ENCODE measurements at places on chromosomes 3 and 15.
A peak's percentile ranks its signal among the peaks of the same experiment; 100 is the strongest.

DNA sequence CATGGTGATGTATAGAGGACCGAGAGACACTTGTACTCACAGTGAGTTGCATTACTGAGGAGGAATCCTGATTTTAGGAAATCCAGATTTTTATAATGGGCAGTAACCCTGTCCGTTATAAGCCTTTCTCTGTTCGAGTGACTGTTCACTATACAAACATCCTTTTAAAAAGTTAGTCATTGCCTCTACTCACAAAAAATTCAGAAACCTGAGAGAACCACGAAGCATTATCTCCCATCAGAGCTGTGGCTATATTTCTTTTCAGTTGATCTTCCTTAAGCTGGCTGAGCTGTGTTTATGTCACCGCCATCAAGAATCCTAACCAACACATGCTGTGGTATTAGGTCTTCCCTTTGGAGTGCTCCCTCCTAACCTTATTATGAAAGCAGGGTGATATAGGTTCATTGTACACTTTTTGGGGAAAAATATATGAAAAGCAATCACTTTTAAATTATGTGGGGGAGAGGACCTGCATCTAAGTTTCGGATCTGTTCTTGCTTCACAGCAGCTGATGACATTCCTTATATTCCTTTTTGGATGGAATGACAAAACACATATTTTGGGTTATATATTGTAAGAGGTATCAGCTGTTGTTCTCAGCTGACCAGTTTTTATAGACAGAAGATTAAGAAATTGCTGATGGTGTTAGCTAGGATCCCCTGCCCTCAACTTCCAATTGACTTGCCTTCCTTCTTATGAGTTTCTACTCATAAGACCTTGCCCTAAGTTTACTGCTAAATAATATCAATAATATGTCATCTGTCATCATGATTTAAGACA is 465.9 kb upstream of the RASGRP1 start:
- no peak for DNase-seq

DNA sequence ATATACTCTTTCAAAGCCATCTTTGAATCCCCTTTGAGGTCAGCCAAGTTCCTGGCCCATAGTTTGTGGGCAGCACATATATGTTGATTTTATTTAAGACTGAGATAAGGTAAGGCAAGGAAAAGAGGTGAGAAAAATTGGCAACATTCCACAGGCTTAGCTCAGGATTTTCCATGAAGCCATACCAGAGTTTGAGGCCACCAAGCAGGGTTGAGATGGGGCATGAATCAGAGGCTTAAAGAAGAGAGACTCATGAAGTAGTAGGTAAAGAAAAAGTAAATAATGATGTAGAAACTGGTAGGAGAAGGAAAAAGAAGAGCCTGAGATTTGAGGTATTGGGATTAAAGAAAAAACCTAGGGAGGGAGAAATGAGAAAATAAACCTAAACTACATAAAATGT is 89.2 kb downstream of the MYO5A start:
- no peak for DNase-seq

GRCh38 chr15:90895571-90896117 is 7.5 kb upstream of the MAN2A2 start:
- no peak for DNase-seq

DNA sequence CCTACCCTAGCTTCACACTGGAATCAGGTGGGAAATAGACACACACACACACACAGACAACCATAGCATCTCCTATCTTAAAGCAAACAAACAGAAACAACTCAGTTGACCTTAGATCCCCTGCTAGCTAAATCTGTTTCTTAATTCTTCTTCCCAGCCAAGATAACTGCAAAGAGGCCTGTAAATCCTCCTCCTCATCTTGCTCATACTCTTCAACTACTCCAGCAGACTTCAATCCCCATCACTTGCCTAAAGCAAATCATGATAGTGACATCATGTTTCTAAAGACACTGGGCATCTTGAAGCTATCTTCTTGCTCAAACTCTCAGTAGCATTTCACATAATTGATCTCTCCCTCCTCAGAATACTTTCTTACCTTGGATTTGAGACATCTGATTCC is 303.0 kb downstream of the RBMS3 start:
- no peak for DNase-seq

DNA sequence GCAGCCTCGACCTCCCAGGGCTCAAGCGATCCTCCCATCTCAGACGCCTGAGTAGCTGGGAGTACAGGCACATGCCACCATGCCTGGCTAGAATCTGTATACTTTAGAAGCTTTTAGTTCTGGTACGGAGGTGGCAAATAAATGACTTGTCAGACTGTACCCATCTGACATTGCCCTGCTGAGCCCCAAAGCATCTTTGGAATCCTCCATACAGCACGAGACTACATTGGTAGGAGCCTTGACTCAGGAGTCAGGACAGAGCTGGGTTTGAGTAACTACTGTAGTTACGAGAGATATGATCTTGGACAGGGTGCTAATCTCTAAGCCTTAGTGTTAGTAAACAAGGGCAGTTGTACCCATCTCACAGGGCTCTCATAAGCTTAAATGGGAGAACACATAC is 67.8 kb upstream of the NPHP3 start:
- no peak for DNase-seq

DNA sequence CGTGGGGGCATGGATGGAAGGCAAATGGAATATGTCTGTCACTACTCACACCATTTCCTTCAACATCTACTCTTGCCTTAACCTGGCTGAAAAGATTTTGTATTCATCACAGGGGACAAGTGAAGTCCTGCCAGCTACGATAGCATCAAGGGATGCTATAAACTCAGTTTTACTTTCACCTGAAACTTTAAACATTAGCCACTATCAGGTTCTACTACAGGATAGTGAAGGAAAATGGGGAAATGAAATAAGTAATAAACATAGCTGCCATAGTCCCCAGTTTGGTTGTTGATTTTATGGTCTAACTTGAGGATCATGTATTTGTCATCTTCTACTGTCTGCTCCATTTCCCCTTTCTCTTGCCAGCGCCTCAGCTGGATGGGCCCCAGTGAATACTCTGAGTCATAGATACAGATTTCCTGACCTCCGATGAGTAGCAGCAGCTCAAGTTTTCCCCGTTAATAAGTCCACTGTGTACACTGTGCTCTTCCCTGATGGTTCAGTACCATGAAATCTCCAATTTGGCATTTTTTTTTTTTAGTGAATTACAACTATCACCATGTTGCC is 338.2 kb upstream of the SLCO3A1 start:
- no peak for DNase-seq

DNA sequence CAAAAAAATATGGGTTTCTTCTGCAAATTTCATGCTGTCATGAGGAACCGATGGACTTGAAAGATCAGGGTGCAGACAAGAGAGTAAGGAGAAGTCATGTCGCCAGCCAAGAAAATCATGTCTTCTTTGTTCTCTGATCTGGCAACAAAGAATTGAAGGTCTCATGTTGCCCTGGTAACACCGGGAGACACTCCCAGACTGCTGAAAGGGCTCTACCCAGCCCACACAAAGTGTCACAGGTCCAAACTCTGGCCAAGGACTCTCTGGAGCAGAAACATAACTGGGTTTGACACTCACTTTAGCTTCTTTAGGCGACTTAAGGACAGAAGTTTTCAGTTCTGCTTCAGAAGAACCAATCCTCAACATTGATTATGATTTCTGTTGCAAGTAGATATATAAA is 42.9 kb downstream of the SIDT1 start:
- DNase-seq = no peak

- no peak for DNase-seq
Observed at GRCh38 chr3:149319750-149320149, 13.7 kb downstream of the TM4SF18 start.

GRCh38 chr3:104685492-104685891 is 681.2 kb upstream of the ALCAM start:
- DNase-seq = no peak

GRCh38 chr3:16374047-16374934 is 109.3 kb downstream of the OXNAD1 start:
- DNase-seq = no peak

- DNase-seq = no peak
Observed at GRCh38 chr3:72487946-72488737, 360.1 kb downstream of the SHQ1 start.

DNA sequence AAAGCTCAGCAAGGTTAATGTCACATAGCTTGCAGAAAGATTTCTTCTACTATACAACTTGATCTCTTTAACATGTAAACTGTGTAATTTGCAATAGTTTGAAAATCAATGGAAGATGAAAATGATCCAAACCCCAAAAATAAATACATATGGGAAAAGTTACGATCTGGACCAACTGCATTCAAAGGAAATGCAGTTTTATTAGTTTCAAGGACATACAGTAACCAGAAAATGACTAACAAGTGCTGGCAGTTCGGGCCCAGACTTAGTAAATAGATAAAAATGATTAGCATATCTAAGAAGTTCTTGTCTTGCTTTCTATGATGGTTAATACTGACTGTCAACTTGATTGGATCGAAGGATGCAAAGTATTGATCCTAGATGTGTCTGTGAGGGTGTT is 37.3 kb upstream of the LEKR1 start:
- DNase-seq = no peak

- DNase-seq = no peak
Observed at GRCh38 chr15:47404877-47405276, 312.4 kb upstream of the SEMA6D start.

- no peak for DNase-seq
Observed at GRCh38 chr15:77239882-77240608, 169.1 kb upstream of the TSPAN3 start.

DNA sequence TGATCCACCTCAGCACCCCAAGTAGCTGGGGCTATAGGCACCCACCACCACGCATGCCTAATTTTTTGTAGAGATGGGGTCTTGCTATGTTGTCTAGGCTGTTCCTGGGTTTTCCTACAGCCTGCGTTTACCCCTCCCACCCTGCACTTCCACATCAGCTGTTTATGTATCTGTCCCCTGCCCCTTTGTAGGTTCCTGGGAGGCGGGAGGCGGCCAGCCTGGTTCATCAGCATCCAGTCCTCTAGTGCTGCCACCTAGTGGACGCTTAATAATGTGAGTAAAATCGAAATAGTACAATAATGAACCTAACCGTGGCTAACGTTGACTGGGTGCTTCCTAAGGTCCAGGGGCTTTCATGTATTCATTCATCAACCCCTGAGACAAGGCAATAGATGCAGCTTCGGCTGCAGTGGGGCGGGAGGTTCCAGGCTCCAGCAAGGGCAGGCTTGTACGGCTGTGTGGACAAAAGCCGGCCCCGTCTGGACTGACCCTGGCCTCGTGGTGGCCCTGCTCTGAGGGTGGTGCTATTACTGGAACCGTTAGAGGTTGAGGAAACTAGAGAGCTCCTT is 1.2 kb upstream of the LCTL start:
- DNase-seq = peak; percentile 28

DNA sequence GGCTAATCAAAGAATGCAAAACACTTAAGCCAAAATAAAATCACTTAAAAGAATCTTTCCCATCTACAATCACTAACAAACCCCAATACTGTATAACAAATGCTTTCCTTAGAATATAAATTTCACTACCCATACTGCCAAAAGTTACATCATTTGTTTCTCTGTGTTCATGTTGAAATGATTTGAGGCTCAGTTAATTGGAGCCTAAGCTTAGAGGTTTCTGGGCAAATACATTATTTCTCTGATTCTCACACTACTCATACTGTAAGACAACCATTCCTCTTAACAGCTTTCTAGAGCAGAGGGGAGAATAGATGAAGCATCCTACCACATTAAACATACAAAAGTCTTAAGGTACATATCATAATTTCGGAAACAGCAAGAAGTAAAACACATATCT is 2.1 kb downstream of the RIOX2 start:
- no peak for DNase-seq

DNA sequence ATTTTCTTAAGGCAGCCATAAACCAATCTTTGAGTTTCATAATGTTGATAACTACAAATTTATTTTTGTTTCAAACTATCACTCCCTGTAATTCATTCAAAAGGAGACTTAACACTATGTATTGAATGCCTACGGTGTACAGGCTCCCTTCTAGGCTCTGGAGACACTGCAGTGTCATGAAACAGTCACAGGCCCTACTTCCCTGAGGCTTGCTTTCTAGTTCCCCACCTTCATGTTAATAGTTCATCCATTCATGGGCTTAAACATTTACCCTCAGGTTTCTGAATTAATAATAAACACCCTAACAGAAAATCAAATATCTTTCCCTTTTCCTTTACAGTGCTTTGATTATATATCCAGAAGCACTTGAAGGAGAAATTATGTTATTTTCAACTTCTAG is 168.7 kb downstream of the CHL1 start:
- no peak for DNase-seq

DNA sequence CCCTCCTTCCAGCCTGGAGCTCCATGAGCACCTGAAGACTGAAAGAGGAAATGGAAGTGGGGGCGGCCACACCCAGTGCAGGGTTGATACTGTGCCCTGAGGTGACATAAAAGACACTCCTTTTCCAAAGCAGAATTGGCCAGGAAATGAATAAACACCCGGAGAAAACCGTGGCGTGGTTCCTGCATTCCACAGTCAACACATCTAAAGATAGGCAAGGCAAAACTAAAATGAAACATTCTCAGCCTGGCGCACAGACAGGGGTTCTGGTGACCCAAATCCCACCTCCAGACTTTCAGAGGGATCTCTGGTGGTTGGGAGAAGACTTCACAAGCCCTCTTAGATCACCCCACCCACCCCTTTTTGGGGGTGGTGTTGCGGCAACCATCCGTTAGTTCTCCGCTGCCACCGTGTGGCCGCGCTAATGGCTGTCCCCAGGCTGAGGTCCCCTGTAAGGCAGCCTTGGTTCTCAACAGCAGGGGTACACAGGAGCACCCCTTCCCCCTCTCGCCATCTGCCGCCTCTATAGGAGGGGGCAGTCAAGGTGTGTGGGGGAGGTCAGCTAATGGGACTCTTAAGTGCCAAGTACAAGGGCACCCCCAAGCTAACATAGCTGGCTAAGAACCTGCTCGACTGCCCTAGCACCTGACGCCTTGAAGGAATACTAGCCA is 2.5 kb upstream of the MST1R start:
- no peak for DNase-seq

GRCh38 chr3:33687406-33688010 is 30.5 kb downstream of the CLASP2 start:
- DNase-seq = no peak

DNA sequence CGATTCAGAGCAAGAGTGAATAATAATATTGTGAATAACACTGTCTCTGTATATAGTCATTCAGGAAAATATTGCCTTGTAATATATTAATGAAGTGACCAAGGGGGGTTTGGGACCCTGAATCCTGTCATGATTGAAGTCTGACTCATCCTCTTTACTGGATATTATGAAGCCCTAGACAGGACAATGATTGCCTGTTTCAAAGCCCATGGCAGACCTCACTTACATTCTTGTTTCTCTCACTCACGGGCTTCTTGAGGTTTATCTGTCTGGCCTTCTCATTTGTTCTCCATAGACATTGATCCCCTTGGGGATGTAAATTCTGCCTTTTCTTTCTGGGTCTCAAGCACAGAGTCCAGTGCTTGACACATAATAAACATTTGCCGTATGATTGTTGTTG is 449.3 kb upstream of the THRB start:
- no peak for DNase-seq

- no peak for DNase-seq
Observed at GRCh38 chr3:96478496-96478895, 335.9 kb upstream of the EPHA6 start.

DNA sequence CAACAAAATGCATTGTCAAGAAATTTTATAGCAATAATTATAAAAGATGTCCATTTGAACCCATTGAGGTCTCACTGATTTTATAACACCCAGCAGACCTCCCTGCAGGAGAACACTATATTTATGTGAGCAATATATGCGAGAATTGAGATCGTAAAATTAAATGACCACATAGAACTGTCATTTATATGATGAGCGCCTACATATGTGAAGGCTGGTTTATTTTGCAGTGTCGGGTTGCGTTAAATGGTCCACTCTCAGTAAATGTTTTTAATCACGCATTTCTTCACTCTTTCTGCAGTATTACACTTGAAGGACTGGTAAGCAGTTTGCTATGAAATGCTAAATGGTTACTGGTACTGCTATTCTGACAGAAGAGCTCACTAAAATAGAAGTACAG is 408.5 kb upstream of the AGTR1 start:
- no peak for DNase-seq
